ENCODE measurements at places on chromosomes 6 and 20.

- DNase-seq, result no peak
These were observed 62.5 kb downstream of the AHI1 start for GRCh38 chr6:135434991-135435390.

DNA sequence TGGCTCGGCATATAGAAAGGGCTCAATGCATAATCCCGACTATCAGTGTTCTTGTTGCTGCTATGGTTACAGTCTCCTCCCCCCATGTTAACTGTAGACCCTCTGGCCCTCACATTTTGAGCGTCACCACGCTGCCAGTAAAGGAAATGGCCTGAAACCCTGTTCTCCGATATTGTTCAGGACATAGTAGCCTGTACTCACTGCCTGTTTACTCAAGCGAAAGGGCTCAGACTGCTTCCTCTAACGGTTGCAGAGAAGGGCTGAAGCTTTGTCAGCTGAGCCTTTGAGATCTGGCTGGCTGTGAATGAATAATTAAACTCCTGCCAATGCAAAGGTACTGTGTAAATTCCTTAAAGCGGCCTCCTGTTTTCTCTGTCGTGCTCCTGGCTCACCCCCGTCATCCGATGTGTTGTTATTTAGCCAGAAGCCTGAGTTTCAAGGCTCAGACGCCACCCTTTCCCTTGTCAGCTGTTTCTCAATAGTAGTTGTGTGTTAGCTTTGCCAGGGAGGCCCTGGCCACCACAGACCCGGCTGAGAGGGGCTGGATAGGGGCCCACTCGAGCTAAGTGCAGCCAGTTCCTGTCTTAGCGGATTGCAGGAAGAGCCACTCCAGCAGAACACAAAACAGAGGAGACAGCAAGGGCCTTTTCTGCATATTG lies 31.2 kb upstream of the RALGAPA2 start:
- peak; percentile 91 for DNase-seq

DNA sequence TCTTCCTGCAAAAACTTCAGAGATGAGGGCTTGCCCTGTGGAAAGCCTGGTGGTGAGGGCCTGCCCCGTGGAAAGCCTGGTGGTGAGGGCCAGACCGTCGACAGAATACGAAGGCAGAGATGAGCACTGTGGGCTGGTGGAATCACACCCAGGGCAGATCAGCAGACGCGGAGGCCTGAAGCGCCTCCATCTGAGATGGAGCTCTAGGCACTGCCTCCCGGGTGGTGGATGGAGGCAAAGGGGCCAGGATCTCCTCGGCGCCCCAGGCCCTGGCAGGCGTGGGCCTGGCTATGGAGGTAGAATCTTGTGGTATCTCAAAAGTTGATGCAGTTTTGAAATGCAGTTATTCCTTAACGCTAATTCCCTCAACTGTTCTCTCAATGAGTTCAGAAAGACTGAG lies 104.8 kb downstream of the PSMB1 start:
- DNase-seq, result no peak

- DNase-seq, result peak; percentile 78
These were observed 19.5 kb downstream of the DUSP22 start for GRCh38 chr6:311679-312220.

- peak; percentile 79 for DNase-seq
These were observed 74.9 kb downstream of the FOXO3 start for GRCh38 chr6:108635505-108636226.

DNA sequence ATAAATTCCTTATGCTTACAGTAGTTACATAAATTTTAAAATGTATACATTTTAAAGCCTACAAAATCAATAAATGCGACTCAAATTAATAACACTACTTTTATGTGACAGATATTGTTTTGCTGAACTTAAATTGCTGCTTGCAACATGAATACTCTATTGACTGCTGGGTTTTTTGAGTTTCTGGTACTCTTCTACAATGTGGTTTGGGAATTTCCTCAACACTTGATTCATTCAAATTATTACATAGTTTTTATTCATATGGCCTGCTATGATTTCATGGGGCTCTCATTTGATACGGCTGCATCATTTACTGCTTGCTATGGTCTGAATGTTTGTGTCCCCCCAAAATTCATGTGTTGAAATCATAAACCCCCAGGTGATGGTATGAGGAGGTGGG lies 2.3 kb upstream of the TXLNB start:
- no peak for DNase-seq

DNA sequence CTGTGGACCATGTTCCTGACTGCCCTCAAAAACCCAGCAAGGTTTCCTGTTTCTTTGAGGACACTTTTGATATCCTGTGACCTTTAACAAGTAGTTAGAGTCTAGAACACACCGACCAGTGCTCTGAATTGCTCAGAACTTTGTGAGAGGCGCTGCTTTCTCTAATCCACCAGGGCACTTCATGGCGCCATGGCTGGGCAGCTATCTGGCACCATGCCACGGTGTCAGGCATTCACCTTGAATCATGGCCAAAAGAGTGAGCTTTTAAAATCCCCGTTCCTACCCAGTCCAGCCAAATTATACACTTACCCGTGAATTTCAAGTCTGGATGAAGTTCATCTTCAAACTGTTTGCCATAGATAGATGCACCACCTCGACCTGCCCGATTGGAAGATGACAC lies 17.0 kb upstream of the CPNE5 start:
- DNase-seq, result no peak

DNA sequence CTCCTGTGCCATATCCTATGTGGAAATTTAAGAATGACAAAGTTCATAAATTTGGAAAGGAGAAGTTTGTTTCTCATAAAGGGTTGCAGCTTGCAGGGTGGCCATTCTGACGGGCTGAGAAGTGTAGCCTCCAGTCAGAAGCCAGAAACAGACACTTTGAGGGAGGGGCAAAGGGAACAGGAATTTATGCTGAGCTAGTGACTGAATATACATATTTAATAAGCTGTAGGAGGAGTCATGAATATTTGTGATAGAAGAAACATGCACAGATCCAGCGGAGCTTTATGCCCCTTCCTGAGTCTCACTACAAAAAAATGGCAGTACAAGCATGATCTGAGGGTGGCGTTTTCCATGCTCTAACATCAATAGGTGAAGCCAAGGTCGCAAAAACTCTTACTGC lies 798.3 kb downstream of the KIF16B start:
- DNase-seq, result no peak

- no peak for DNase-seq
These were observed 121.5 kb downstream of the UST start for GRCh38 chr6:148868314-148868713.

DNA sequence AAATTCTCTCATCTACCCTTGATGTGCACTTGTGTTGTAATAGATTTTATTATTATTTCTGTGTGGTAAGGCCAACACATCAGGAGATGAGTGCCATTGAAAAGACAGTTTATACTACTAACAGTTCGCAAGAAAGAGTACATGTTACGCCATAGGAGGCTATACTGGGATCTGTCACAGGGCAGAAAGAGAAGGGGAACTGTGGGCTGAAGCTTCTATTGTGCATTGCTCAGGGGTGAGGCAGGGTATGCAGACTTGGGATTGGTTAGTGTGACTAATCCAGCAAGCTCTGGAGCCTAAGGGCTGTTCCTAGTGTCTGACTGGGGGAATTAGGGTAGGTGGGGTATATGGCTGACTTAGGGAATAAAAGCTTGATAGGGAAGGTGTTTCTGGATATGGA lies 50.9 kb downstream of the GPR63 start:
- peak; percentile 39 for DNase-seq

DNA sequence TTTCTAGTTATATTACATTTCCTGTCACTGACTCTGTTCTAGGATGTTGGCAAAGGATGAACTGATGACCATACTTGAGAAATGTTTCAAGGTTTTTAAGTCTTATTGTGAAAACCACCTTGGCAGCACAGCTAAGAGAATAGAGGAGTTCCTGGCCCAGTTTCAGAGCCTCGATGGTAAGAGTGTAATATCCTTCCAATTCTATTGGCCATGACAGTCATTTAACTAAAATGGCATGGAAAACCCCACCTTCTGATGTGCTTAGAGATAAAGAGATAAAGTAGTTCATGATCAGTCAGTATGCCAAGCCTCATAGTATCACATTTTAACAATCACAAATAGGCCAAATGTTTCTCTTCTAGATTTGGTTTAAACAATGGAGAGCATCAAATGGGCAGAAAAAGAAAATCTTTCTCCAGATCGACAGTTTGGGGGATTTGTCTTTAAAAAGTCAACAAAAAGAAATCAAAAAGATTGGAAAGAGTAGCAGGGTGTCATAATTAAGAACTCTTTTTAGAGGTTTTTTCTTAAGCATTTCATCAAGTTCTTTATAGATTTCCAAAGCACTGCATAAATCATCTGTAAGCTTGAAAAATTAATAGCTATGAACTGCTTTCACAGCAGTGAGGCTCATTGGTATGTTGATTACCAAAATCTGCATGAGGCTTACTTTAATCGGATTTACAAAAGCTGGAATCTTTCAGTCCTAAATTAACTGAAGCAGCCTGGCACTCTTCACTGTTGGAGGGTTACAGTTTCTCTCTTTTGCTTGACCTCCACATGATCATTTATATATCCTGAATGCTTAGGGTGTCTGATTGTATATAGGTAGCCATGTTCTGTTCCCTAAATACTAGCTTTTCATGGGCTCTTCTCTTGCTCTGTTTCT lies 48.7 kb downstream of the AKIRIN2 start:
- no peak for DNase-seq

GRCh38 chr6:21767891-21768648 lies 174.5 kb downstream of the SOX4 start:
- no peak for DNase-seq
